ENCODE measurements at places on chromosomes 16 and 17. TPM values are rescaled to one million over a fixed set of nuclear protein-coding genes. Genes with fewer than 3 reads are reported as not detected.

The CCL3 gene
- total RNA-seq, result 24.9 TPM

The MMP2 gene
- total RNA-seq, result 122 TPM

The RPL19 gene
- total RNA-seq, result 1,882 TPM

The HSPB9 gene
- total RNA-seq, result 0.15 TPM

The MMP15 gene
- total RNA-seq, result 14.7 TPM

The MC1R gene
- 8.0 TPM for total RNA-seq

The IL34 gene
- 26.5 TPM for total RNA-seq

- no peak for DNase-seq
- H3K27me3 ChIP-seq, result no peaks in the 10 kb centered on the region
- H3K27ac ChIP-seq, result no peak overlapping the region
Observed at GRCh38 chr16:55710466-55710865, 54.7 kb downstream of the SLC6A2 start.

- H3K36me3 ChIP-seq, result no peaks in the 10 kb centered on the region
- H3K27ac ChIP-seq, result no peak overlapping the region
- no peak for DNase-seq
- H3K27me3 ChIP-seq, result no peaks in the 10 kb centered on the region
- H3K4me3 ChIP-seq, result no peak overlapping the region
Observed at GRCh38 chr16:87926246-87927194, 9.8 kb downstream of the CA5A start.

- no peak overlapping the region for H3K4me3 ChIP-seq
- peaks cover 12% of the 10 kb centered on the region for H3K4me1 ChIP-seq
- DNase-seq, result peak; percentile 62
- H3K27ac ChIP-seq, result peak overlapping the region; percentile 60
Observed at GRCh38 chr16:73172241-73172972, 124.5 kb upstream of the ZFHX3 start.

DNA sequence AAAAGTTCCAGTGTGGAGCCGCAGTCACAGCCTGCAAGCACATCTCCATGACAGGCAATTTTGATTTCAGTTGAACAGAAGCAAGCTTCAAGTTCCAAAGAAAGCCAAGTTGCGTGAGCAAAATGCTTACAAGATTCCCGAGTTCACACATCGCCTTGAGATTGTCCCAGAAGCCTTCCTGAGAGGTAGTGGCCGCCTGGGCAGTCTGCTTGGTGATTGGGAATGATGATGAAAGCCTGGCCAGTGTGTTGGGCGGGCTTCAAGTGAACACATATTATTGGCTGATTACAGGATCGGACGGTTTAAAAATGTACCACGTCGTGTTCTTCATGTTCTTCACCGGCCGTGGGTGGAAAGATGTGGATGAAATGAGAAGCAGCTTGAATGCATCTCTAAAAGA lies 185.5 kb downstream of the FOXL1 start:
- H3K4me3 ChIP-seq, result no peak overlapping the region
- no peak for DNase-seq
- H3K36me3 ChIP-seq, result no peaks in the 10 kb centered on the region
- no peak overlapping the region for H3K27ac ChIP-seq
- H3K4me1 ChIP-seq, result no peaks in the 10 kb centered on the region

DNA sequence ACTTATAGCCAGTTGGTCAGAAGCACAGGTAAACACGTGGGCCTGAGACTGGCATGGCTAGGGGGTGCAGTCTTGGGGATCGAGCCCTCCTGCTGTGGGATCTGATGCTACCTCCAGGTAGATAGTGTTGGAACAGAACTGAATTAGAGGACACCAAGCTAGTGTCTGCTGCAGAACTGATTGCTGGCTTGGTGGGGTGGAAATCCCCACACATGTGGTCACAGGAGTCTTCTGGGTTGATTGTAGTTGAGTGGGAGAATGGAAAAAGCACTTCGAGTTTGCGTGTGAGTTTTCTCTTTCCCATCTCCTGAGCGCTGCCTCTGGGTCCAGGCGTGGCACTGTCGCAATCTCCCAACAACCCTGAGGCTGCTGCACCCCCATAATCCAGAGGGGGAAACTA lies 8.0 kb upstream of the SPATA32 start:
- peaks cover 96% of the 10 kb centered on the region for H3K36me3 ChIP-seq
- no peaks in the 10 kb centered on the region for H3K27me3 ChIP-seq
- DNase-seq, result no peak
- H3K27ac ChIP-seq, result no peak overlapping the region
- no peaks in the 10 kb centered on the region for H3K4me1 ChIP-seq

DNA sequence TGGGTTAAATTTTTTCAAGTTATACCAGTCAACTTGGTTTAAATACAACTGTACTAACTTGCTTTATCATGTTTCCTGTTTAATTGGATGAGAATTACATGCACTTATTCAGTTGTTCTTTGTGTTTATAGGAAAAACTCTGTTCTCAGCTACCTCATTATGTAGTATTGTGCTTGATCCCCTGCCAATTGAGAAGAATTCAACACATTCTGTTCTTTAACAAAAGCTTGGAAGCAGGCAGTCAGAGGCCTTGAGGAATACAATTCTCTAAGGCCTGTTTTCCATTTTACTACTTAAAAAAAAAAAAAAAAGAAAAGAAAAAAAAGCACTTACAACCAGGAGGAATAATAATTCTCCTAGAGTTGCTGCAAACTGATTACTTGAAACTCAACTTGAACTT lies 60.6 kb upstream of the CMIP start:
- H3K27me3 ChIP-seq, result no peaks in the 10 kb centered on the region
- H3K36me3 ChIP-seq, result peaks cover 2% of the 10 kb centered on the region
- no peak for DNase-seq

GRCh38 chr16:81739503-81739902 lies 39.6 kb upstream of the PLCG2 start:
- H3K27me3 ChIP-seq, result no peaks in the 10 kb centered on the region
- H3K27ac ChIP-seq, result no peak overlapping the region
- H3K4me3 ChIP-seq, result no peak overlapping the region
- peaks cover 11% of the 10 kb centered on the region for H3K4me1 ChIP-seq
- H3K36me3 ChIP-seq, result no peaks in the 10 kb centered on the region
- no peak for DNase-seq

- no peak overlapping the region for H3K27ac ChIP-seq
- no peak overlapping the region for H3K4me3 ChIP-seq
- H3K27me3 ChIP-seq, result no peaks in the 10 kb centered on the region
- H3K36me3 ChIP-seq, result no peaks in the 10 kb centered on the region
- DNase-seq, result no peak
Observed at GRCh38 chr16:50998411-50998810, 152.7 kb downstream of the SALL1 start.

- DNase-seq, result no peak
- no peaks in the 10 kb centered on the region for H3K4me1 ChIP-seq
- H3K36me3 ChIP-seq, result no peaks in the 10 kb centered on the region
- H3K27ac ChIP-seq, result no peak overlapping the region
- H3K4me3 ChIP-seq, result no peak overlapping the region
Observed at GRCh38 chr17:69870091-69870530, 204.9 kb upstream of the KCNJ16 start.

DNA sequence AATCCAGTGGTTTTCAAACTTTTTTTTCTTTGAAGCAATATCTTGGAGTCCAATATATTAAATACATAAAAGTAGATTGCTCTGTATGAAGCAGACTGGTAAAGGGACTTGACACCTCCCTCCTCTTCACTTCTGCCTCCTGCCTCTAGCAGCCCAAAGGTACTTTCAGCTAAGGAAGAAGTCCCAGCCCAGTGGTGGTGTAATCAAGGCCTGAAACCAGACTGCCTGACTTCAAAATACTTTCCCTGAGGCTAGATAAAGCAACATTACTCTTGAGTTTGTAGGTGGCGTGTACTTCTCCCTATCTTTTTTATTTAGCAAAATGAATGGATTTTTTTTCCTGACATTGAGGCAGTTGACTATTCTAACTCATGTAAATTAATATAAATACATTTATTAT lies 122.4 kb upstream of the TMEM97 start:
- no peaks in the 10 kb centered on the region for H3K27me3 ChIP-seq
- H3K4me1 ChIP-seq, result peaks cover 8% of the 10 kb centered on the region
- no peaks in the 10 kb centered on the region for H3K36me3 ChIP-seq
- no peak for DNase-seq
